ENCODE measurements at places on chromosomes 7 and 10. TPM values are rescaled to one million over a fixed set of nuclear protein-coding genes. Genes with fewer than 3 reads are reported as not detected.

- no peak for DNase-seq
Measured at GRCh38 chr10:34033078-34033477, 698.6 kb upstream of the NRP1 start.

DNA sequence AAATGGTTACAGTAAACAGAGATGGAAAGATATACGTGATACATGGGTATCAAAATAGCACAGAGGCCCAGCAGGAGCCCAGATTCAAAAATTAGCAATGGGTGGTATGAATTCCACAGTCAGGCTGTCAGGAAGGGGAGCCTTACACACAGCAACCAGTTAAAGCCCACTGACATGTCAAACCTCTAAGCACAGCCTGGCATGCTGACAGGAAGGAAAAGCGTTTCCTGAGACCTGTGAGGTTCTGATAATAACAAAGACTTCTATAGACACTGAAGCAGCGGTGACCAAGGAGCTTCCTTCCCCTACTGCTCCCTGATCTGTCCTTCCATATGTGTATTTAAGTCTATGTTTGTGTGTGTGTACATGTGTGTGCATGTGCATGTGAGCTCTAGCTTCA, 89.9 kb downstream of the PHYHIPL start:
- peak; percentile 65 for DNase-seq

DNA sequence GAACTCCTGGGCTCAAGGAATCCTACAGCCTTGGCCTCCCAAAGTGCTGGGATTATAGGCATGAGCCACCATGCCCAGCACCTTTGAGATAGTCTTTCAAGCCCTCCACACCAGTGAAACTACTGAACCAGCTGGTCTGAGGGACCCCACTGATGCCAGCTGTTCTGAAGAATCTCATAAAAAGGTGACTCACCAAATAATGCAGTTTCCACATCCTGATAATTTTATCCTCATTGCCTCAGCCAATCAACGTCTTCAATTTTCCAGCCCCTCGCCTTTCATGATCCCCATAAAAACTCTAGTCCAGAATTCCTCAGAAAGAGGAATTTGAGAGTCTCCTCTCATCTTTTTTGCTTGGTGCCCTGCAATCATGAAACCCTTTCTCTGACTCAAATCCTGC, 1691.6 kb upstream of the LRRTM3 start:
- DNase-seq = peak; percentile 1

DNA sequence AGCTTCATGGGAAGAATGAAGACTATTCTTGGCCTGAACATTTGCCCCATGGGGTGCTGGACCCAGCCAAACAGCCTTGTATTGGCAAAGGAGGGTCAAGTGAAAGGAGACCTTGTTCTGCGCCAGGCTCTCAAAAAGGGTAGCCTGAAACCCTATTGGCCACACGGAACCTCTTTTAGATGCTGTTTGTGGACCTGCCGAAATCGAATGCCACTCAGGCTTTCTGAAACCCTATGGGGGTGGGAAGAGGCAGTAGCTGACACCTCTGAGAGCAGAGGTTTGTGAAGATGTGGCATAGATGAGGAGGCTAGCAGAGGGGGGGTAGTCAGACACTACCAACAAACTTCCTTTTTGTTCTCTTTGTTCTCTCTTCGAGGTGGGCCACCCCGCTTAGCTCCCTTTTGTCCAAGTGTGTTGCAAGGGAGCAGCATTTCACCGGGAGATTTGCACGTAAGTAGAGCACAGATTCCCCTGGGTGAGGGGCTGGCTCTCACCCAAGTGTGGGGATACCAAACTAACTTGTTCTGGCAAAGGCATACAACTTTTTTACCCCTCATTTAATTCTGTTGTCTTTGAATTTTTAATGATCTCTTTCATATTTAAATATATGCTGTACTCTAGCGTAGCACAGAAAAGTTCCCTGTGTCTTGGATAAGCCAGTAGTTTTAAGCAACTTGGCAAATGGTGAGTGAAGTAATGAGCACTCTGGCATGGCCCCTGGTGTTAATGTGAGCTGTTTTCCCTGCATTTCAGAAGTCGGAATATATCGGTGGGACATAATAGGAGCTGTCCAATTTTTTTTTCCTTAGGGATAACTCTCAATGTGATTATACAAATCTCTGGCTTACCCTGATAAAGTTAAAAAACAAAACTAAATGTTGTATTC, 107.7 kb downstream of the SEPTIN7 start:
- DNase-seq = peak; percentile 51

DNA sequence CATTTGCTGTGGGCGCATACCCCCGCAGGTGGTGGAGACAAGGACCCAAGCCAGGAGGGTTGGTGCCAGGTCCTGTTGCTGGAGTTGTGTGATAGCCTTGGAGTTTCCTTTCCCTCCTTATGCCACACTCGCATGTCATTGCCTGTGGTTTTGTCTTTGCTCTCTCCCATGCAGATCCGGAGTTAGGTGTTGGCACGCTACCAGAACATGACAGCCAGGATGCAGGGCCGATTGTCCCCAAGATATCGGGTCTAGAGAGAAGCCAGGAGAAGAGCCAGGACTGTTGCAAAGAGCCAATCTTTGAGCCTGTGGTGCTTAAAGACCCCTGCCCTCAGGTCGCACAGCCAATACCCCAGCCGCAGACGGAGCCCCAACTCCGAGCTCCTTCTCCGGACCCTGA, 369.2 kb upstream of the GALNT17 start:
- no peak for DNase-seq

DNA sequence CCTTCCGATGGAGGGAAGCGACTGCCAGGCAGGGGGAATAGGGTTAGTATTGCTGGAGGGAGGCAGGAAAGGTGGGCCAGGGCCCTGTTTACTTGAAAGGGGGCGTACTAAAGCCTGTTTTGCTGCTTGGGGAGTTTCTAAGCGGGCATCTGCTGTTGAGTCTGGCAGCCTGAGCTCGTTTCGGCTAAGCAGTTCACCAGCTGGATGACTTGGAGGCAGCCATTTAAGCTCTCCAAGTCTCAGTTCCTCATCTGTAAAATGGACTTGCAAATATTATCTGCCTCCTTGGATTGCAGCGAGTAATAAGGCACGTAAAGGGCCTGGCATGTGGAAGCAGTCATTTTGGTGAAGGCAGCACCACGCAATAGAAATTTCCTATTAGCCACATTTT, 44.0 kb downstream of the LDB3 start:
- no peak for DNase-seq

- no peak for DNase-seq
Measured at GRCh38 chr7:91353848-91354247, 89.6 kb downstream of the FZD1 start.

GRCh38 chr10:28872587-28873165, 195.4 kb downstream of the BAMBI start:
- DNase-seq = peak; percentile 19

The STEAP4 gene
- total RNA-seq = not detected

GRCh38 chr7:66119245-66119850, 4.7 kb downstream of the CRCP start:
- no peak for DNase-seq

The RARRES2 gene
- total RNA-seq = not detected

DNA sequence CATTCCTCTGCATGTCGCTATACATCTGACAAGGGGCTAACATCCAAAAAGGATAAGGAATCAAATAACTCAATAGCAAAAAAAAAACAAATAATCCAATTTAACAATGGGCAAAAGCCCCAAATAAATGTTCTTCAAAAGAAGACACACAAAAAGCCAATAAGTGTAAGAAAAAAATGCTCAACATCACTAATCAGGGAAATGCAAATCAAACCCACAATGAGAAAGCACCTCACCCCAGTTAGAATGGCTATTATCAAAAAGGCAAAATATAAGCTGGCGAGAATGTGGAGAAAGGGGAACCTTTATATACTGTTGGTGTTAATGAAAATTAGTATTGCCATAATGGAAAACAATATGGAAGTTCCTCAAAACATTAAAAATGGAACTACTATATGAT, 14.3 kb downstream of the ARHGAP12 start:
- DNase-seq = no peak

DNA sequence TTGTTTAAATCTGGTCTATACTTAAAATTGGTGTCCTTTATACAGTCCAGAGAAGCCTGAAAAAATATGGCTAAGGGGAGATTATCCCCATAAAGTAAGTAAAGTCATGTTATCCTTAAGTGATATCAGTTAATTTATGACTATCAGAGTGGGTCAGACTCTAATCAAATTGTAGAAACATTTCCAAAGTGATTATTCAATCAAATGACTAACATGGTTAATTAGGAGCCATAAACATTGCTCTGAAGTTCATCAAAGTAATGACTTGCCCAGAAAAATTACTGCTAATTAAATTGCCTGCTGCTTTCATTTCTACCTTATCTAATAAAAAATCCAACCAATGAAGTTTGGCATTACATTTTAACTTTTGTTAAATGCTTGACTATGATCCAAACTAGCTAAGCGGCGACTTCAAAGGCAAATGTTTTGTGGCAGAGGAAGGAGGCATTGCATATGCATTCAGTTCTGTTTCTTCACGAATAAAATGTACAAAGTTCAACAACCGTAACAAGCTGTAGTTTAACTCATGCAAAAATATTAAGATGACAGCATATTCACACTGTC, 76.7 kb downstream of the ETV1 start:
- no peak for DNase-seq

The ACTL6B gene
- total RNA-seq = not detected

- DNase-seq = peak; percentile 44
Measured at GRCh38 chr7:91046322-91047089, 217.7 kb upstream of the FZD1 start.

DNA sequence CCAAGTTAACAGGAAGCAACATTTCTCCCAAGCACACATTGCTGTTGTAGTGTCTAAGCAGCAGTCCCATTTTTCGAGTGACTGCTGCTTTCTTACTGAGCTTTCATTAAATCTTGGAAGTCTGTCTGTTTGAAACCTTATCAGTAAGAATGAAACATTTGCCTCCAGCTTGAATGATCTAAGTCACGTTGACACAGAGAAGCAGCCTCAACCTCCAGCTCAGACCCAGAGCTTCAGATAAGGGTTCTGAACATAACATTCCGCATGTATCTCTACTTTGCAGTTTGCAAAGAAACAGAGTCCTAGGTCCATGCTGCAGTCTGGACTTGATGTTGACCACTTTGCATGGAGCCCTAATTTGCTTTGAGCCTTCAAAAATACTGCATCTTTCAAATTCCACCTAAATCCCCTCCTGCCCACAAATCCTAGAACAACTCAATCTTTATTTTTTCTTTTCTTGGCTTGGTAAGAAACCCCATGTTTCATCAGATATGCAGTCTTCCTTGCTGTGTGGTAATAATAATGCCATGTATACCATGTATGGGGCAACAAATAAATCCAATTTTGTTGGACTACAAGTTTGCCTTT, 698.7 kb upstream of the IGFBP3 start:
- DNase-seq = no peak

The UCN3 gene
- total RNA-seq = not detected

DNA sequence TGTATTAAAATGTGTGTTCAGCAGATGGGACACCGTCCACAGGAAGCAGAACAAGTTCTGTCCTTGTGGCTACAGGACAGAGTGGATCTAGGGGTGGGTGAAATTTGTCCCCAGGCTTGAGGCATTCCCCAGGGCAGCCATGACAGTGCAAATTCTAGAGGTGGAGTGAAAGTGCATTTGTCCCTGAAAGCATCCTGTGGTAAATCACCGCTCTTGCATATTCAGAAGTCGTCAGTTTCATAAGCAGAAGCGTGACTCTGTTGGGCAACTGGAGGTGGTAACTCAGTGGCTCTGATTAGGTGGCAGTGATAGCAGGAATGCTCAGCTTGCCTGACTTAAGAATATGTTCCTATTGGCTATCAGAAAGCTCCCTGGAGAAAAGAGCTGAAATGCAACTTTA, 96.6 kb downstream of the SNX10 start:
- no peak for DNase-seq

- DNase-seq = no peak
Measured at GRCh38 chr10:11725912-11726311, 16.3 kb upstream of the ECHDC3 start.

- peak; percentile 89 for DNase-seq
Measured at GRCh38 chr10:100006243-100006886, 3.4 kb downstream of the DNMBP start.

DNA sequence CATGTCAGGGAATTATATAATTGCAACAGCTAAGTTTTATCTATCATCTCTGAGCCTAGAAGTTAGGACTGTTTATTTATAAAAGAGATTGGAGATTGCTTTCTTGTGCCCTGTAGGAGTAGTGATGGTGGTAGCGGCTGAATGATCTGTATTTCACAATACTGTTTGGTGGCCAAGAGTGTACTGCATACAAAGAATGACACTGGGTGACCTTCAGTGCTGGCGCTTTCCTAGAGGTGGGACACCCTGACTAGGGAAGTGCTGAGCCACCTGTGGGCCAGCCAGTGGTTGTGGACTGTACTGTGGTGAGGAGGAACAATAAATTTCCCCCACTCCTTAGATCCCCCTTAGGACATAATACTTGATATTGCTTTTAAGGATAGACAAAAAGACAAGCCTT, 53.0 kb downstream of the COPG2 start:
- no peak for DNase-seq

The CASTOR2 gene
- total RNA-seq = 20.5 TPM

The MYO1G gene
- total RNA-seq = 0.20 TPM

- DNase-seq = no peak
Measured at GRCh38 chr7:17502213-17503060, 204.0 kb downstream of the AHR start.

The LOXL4 gene
- total RNA-seq = not detected

The SLC13A4 gene
- total RNA-seq = not detected

The C7orf25 gene
- total RNA-seq = 7.3 TPM

GRCh38 chr10:112442063-112442462, 4.7 kb downstream of the ZDHHC6 start:
- no peak for DNase-seq

Data from A673 (cell line).